ENCODE measurements at places on chromosomes 2 and 18.

DNA sequence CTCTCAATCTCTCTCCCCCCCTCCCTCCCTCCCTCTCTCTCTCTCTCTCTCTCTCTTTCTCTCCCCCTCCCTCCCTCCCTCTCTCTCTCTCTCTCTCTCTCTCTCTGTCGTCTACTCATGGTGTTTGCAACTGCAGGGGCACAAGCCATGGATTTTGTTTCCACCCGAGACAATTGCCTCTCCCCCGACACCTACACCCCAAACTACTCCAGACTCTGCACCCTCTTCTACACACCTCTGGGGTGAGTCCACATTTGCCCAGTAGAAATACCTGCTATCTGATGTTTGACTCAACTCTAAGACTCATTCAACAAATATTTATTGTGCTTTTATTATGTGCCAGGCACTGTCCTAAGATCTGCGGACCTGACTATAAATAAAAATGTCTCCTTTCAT, 93.7 kb downstream of the TMEM17 start:
- DNase-seq = no peak

- no peak for DNase-seq
Measured at GRCh38 chr2:15126373-15126772, 434.8 kb downstream of the NBAS start.

DNA sequence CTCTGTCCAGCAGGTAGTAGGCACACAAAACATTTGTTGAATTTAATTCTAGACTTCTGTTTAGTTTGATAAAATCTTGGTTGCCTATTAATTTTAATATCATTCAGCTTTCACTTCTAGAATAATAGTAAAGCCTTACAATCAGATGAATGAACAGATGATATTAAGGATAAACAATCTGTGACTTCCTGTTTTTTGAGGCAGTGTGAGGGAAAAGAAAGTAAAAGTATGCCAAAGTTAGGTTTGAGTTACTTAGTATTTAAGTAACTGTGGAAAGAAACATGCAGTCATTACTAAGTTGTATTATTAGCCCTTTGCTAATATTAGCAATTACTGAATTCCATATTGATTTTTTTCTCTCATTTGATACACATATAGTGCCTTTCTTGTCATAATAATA, 31.5 kb downstream of the EPB41L5 start:
- no peak for DNase-seq

GRCh38 chr2:200367155-200367554, 60.7 kb downstream of the SPATS2L start:
- DNase-seq = no peak

GRCh38 chr2:193461431-193461934, 1266.8 kb upstream of the TMEFF2 start:
- no peak for DNase-seq

DNA sequence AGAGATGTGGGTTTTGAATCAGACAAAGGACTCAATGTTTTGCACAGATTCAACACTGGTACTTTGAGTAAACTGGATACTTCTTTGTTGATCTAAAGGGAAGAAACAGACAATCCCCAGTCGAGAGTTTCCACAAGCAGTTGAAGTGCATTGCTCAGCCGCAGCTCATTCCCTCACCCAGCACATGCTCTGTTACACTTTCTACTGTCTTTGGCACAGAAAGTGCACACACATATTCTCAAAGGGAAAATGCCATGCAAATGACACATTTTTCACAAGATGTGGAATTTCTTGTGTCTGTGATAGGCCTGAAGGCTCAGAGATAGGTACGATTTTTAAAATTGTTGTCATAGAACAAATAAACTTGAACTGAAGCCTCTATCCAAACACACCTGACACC, 258.9 kb upstream of the TRIB2 start:
- no peak for DNase-seq

GRCh38 chr2:177143444-177143843, 69.2 kb upstream of the HNRNPA3 start:
- DNase-seq = no peak

DNA sequence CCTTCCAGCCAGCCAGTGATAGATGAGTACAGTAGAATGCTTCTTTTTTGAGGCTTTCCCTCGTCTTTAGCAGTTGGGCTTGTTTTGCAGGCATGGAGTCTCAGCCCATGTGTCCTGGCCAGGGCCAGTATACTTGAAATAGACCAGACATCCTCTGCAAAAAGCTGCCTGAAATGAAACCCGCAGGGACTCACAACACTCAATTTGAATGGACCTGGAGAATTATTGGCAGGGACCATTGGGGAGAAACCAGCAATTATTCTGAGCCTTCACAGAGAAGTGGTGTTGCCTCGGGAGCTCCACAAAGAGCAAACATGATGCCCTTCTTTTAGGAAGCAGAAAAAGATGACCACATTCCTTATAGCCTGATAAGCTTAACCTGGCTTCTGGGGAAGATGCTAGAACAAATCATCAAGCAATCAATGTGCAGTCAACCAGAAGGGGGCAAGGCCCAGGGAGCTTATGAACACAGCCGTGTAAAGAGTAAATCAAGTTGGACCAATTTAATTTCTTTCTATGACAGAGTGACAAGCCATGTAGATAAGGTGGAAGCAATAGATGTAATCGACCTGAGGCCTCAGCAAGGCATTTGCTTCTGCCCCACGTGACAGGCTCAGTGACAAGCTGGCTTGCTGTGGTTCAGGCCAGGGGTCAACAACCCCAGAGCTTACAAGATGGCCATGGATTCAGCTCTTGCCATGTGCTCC, 42.1 kb downstream of the BOD1L2 start:
- DNase-seq = no peak

DNA sequence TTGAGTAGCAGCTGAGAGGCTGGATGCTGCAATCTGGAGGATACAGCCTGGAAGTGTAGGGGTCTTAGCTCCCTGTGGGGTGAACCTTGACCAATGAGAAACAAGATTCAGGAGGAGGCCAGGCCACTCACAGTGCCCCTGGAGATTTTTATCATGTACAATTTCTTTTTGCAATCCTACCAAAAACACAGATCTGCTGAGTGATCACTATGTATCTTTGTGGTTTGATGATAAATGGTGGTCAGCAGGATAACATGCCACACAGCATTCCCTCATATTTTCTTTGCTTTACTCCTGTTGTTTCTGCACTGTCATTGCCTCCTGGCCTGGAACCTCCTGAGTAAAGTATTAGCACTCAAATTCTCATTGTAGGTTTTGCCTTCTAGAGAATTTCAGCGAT, 357.9 kb downstream of the THSD7B start:
- DNase-seq = no peak

- DNase-seq = no peak
Measured at GRCh38 chr2:79446313-79446712, 66.5 kb upstream of the CTNNA2 start.
